CD8-positive, alpha-beta memory T cell (primary cell): ENCODE measurements at places on chromosomes 16 and 17.

GRCh38 chr17:5585836-5586521, 1.7 kb upstream of the NLRP1 start:
- DNase-seq = no peak

DNA sequence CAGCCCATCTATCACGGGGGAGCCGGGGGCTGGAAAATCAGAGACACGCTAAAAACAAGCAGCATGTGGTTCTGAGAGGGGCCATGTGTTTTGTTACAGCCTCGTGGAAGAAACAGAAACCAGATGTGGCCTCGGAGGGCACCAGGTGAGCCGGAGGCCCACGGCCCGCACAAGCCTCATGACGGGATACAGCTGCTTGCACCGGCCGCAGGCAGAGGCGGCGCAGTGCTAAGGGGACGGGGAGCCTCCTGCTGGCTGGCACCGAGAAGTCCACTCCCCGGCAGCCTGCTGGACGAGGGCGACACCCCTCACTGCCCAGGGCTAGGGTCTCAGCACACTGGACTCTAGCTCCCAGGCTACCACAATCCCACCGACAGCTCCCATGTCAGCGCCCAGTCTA, 19.2 kb downstream of the NDUFAF8 start:
- DNase-seq = no peak

- DNase-seq = no peak
Observed at GRCh38 chr16:2027024-2028010, 615 bp downstream of the NHERF2 start.

GRCh38 chr17:64564098-64564497, 57.3 kb downstream of the CEP95 start:
- no peak for DNase-seq

DNA sequence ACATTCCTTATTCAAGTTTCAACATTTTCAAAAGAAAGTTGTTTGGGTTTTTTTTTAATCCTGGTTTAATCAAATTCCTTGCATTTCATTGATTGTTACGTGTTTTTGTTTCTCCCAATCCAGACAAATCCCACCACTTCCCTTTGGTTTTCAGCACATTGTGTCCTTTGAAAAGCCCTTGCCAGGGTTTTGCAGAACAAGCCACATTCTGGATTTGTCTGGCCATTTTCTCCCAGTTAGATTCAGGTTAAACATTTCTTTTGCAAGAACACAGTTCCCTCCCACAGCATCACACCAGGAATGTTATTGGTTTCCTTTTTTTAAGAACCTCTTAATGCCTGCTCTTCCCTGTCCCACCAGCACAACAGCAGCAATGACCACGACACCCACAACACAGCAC, 278.0 kb upstream of the SALL1 start:
- DNase-seq = no peak

DNA sequence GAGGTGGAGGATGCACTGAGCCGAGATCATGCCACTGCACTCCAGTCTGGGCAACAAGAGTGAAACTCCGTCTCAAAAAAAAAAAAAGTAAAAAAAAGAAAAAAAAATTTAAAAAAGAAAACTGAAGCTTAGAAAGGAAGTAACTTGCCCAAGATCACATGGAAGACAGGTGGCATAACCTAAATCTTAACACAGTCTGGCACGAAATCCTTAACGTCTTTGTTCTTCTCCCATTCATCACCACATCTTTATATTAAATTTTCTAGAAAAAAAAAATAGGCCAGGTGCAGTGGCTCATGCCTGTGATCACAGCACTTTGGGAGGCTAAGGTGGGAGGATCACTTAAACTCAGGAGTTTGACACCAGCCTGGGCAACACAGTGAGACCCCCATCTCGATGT, 9.3 kb downstream of the WDR59 start:
- DNase-seq = no peak

- DNase-seq = peak; percentile 84
Observed at GRCh38 chr17:35141681-35142466, at the start of gene NLE1. NLE1 (minus strand) TSS chr17:35142303; CDS start chr17:35142275, 28 bp downstream.

- DNase-seq = no peak
Observed at GRCh38 chr17:74584292-74585060, 7.6 kb downstream of the CD300LD start.

DNA sequence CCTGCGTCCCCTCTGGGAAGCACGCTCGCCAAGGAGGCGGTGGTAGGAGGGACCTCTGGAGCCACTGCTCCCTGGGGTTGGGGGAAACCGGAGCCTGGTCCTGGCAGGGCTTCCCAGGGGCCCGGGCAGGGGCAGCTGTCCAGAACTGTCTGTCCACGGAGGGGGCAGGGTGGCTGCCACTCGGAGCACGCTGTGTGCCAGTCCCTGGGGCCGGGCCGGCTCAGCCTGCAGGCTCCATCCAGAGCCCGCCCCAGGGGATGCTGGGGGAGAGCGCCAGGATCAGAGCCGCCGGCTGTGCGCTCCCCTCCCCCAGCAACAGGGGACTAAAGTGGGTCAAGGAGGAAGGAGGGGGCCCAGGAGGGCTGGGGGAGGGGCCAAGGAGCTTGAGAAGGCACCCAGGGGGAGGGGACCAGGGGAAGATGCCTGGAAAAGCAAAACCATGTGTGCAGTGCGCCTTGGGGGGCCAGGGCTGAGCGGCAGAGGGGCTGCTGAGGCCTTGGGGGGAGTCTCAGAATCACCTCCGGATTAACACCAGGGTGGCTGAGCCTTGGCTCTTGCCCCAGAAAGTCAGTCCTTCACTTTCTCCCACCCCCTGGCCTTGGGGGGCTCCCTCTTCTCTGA, 21.3 kb downstream of the ZNF423 start:
- DNase-seq = no peak

DNA sequence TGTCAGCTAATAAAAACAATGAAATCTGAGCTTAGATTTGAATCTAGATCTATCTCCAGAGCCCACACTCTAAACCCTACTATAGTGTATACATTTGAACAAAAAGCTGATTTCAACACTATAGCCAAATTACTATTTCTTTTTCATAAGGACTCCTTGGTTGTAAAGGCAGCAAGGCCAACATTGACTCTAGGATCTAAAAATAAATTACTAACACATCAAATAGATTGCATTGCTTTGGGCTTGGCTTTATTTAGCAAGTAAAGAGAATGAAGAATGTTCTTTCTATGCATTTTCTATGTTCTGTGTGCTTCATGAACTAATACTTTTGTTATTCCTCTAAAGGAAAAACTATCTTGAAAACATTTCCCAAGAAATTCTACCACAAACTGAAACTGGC, 5.3 kb downstream of the GOSR1 start:
- no peak for DNase-seq

- no peak for DNase-seq
Observed at GRCh38 chr17:33377837-33378595, 84.9 kb upstream of the ASIC2 start.

GRCh38 chr17:50745631-50746030, 21.7 kb downstream of the ANKRD40CL start:
- DNase-seq = no peak

DNA sequence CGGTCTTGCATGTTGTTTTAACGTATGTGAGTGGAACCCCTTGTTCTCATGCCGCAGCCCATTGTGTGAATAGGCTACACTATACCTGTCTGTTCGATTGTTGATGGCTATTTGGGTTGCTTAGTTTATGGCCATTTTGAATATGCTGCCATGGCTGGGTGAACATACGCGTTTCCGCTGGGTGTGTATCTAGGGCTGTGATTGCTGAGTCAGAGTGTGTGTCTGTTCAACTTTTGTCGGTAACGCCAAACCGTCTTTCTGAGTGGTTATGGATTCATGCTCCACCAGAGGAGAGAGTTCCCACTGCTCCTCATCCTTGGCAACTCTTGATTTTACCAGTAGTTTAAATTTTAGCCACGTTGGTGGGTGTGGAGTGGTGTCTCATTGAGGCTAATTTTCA, 77.0 kb downstream of the METRNL start:
- no peak for DNase-seq

DNA sequence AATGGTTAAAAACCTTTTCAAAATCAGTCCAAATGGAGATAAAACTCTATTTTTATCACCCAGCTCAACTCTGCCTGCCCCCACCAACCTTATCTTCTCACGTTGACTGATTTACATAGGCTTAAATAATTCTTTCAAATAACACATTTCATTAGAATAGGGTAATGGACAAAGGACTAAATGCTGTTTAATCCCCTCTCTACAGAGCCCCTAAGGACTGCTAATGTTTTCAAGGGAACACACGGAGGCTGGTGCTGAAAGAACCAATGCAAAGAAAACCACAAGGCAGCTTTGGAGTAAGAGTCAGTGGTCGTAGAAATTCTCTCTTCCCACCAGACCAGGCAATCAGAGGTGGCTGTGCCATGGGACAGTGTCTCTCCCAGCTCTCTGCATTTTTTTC, 445.7 kb upstream of the MAF start:
- no peak for DNase-seq
